ENCODE measurements at places on chromosomes 1 and 21.

DNA sequence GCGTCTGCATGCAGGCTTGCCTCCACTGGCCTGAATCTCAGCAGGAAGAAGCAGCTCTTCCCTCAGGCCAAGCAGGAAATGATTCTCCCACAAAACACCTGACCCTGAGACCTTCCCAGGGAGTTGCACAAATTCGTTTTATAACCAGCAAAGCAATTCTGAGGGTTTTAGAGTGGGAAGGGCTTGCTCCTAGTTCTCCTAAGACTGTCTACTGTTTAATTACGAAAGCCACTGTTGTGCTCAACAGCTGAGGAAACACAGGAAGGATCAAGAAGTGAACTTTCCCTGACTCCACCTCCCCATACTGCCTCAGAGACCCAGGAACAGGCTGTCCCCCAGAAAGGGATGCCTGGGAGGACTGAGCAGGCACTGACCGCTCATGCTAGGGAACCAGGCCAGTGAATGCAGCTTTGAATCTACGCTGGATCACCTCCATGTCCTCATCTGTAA lies 37.0 kb upstream of the PUM1 start:
- no peak for DNase-seq

GRCh38 chr1:80836505-80836904 lies 964.2 kb upstream of the ADGRL2 start:
- DNase-seq: no peak

DNA sequence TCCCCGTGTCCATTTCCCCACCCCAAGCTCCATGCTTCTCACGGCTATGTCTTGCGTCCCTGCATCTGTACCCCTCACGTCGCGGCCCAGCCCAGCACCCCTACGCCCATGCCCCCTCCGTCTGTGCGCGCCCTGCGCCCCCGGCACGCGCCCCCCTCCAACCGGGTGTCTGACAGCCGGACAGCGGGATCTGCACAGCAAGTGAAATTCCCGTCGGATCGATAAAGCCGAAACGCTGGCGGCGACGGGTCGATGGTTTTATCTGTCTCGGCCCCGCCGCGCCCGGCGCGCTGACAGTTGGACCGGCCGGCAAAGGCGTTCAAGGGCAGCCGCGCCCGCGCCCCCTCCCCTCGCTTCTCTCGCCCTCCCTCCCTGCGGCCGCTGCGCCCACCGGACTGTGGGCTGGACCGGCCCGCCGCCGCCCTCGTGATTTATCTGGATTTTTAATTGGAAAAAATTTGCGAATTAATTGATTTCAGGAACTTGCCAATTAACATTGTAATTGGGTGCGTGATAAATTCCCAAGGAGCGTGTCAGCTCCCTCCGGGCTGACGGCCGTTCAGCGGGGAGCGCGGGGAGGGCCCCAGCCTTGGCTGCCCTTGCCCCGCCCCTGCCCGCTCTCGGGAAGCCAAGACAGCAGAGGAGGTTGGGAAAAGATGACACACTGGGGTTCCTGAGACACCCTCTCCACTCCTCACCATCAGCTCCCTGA lies 57.1 kb downstream of the TMEM53 start:
- no peak for DNase-seq

DNA sequence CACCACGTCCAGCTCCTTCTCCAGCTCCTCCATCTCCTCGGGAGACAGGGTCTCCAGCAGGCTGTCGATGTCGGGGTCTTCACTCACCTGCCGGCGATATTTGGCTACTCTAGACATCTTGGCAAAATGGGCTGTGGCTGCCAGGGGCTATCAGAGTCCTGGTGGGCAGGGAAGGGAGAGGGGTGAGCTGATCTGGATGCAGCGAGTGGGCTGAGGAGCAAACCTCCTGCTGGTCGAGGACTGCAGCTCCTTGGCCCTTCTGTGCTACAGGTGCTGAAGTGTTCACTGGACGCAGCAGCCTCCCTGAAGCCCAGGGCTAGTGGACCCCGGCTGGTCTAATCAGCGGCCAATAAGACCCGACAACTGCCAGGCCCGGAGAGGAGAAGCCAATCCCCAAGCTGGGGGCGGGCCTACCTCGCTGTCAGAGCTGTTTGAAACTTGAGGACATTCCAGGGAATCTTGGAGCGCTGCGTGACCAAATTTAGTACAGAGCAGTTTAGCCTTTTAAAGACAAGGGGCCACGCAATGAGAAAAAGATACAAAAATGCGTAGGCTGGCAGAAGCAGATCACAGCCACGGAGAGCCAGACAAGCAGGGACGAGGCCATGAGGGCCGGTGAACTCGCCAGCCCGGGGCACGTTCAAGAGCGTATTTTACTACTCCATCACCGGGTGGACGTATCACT lies at the start of gene LMOD1:
Gene LMOD1, minus strand, starts transcription at position 325 of the 685 bp plus-strand sequence. Its CDS starts 208 bp downstream, at position 117.
- no peak for DNase-seq

DNA sequence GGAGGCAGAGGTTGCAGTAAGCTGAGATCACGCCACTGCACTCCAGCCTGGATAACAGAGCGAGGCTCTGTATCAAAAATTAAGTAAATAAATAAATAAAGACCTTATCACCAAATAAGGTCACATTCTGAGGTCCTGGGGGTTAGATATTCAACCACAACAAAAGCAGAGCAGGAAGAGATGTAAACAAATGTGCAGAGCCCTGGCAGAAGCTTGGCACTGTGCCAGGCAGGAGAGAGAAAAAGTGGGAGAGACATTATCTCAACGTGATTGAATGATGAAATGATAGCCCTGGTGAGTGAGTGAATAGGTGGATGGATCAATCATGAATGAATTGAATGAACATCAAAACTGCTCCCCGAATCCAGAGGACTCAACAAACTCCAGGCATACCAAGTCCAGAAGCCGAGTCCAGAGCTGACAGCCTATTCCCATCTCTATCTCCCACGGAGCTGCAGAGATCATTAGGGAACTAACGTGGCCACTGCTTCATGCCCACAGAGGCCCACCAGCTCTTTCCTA lies 150.7 kb downstream of the TOMM20 start:
- peak; percentile 58 for DNase-seq

GRCh38 chr21:37758982-37759381 lies 157.3 kb downstream of the KCNJ6 start:
- no peak for DNase-seq

GRCh38 chr1:231241750-231242149 lies 738 bp downstream of the GNPAT start:
- DNase-seq: no peak

GRCh38 chr21:38989745-38990423 lies 184.2 kb downstream of the ETS2 start:
- DNase-seq: no peak

DNA sequence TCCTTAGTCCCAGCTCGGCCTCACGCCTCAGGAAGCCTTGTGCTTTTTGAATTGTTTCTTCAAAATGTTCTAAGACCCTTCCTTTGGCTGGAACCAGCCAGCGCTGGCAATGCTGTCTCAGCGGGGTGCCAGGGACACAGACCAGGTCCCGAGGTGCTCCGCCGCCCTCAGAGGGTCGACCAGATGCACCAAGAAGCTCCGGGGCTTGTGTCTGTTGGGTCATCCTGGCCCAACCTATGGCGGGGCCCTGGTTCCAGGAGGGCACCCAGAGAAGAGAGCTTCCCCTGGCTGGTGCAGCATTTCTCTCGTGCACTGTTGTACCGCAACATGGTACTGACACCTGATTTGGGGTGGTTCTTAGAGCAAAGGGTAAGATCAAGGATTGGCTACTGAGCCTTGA lies 40.1 kb upstream of the BECN2 start:
- DNase-seq: no peak

Data from T-helper 22 cell (primary cell).